ENCODE measurements at places on chromosomes 13 and 19. TPM values are rescaled to one million over a fixed set of nuclear protein-coding genes. Genes with fewer than 3 reads are reported as not detected.

Gene KASH5
- 0.62 TPM for total RNA-seq

Gene ZNF256
- 16.6 TPM for total RNA-seq

Gene KLK14
- 0.82 TPM for total RNA-seq

Gene SLC25A30
- total RNA-seq: 19.3 TPM

Gene IGFL3
- total RNA-seq: not detected

Gene RNF113B
- total RNA-seq: not detected

Gene DNAJC15
- 19.1 TPM for total RNA-seq

Gene KLK6
- total RNA-seq: not detected

Gene FSD1
- total RNA-seq: 1.4 TPM

Gene ZNF229
- 3.1 TPM for total RNA-seq

Gene CCDC194
- total RNA-seq: 1.7 TPM

Gene SERPINE3
- total RNA-seq: not detected

Gene GSK3A
- 38.2 TPM for total RNA-seq

Gene USHBP1
- total RNA-seq: 0.42 TPM

Gene CLEC4M
- 2.0 TPM for total RNA-seq

Gene SLITRK6
- total RNA-seq: not detected

Gene LYPD5
- not detected for total RNA-seq

Gene CGB2
- total RNA-seq: not detected

Gene ZNF530
- 7.9 TPM for total RNA-seq

Gene AXL
- total RNA-seq: not detected

Gene ADPRHL1
- total RNA-seq: 0.84 TPM
